ENCODE measurements at places on chromosomes 6 and 20. TPM values are rescaled to one million over a fixed set of nuclear protein-coding genes. Genes with fewer than 3 reads are reported as not detected.

DNA sequence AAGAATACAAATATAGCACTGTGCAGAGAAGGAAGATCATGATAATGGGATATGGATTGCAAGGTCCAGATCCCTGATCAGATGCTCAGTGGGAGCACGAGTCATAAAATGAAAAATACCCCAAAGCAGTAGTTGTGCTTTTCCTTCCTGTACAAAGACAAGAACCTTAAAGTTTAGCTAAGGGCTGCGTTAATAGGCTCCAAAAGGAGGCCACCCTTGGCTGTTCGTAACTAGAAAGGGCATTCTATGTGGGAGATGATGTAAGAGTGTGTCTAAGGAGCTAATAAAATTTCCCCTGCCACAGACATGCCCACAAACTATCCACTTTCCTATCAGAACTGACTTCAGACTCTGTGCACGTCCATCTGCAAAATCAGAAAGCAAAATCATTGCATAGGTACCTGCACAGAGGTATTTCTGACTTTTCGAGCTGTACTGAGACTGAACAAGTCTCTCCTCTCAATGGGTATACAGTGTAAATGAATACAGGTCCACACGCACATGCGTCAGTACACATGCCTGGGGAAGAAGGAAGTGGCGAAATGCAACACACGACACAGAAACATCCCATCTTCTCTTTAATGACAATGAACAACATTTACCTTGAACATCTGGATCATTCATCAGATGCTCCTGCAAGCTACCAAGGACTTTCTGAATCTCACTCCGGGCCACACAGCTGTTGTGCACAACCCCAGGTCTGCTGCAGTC lies 16.9 kb upstream of the ANKRD60 start:
- no peak overlapping the region for H3K4me3 ChIP-seq
- no peak overlapping the region for H3K27ac ChIP-seq
- H3K27me3 ChIP-seq, result no peaks in the 10 kb centered on the region
- no peaks in the 10 kb centered on the region for H3K4me1 ChIP-seq
- DNase-seq, result no peak

DNA sequence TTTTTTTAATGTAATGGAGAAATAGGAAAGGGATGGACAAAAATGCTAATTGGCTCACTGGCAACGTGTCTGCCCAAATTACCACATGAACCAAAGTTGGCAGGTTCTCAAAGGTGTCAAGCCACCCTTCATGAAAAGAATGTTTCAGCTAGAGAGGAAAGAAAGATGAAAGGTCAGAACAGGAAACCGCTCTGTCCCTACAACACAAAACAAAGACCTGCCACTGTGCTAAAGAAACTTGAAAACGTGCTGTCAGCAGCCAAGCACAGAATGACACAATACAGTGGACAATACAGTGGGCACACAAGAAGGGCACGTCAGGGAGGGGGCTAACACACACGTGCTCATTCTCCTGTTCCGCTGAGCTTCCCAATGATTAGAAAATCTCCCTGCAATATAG lies 4.9 kb downstream of the PREP start:
- no peak overlapping the region for H3K4me3 ChIP-seq
- peaks cover 15% of the 10 kb centered on the region for H3K36me3 ChIP-seq
- H3K4me1 ChIP-seq, result peaks cover 26% of the 10 kb centered on the region
- H3K27ac ChIP-seq, result no peak overlapping the region
- no peak for DNase-seq

DNA sequence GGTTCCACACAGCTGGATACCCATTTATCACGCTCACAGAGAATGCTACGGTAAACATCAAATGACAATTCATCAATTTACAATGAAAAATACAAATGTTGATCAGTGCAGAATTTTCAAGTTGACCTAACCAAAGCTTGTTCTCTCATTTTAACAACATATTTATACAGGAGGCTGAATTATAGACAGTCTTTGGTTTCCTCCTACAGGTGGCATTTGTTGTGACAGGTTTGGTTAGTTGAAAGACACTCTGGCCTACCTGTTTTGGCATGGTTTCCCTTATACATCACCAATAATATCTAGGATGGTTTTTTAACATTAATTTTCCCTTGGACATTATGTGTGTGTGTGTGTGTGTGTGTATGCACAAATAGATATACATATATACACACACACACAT lies 642.5 kb upstream of the MMS22L start:
- H3K27me3 ChIP-seq, result no peaks in the 10 kb centered on the region
- no peak for DNase-seq
- no peak overlapping the region for H3K27ac ChIP-seq
- H3K36me3 ChIP-seq, result no peaks in the 10 kb centered on the region

- no peaks in the 10 kb centered on the region for H3K4me1 ChIP-seq
- no peaks in the 10 kb centered on the region for H3K27me3 ChIP-seq
- H3K27ac ChIP-seq, result no peak overlapping the region
- H3K36me3 ChIP-seq, result no peaks in the 10 kb centered on the region
- DNase-seq, result no peak
- H3K4me3 ChIP-seq, result no peak overlapping the region
Observed at GRCh38 chr6:101614774-101615173, 221.3 kb downstream of the GRIK2 start.

DNA sequence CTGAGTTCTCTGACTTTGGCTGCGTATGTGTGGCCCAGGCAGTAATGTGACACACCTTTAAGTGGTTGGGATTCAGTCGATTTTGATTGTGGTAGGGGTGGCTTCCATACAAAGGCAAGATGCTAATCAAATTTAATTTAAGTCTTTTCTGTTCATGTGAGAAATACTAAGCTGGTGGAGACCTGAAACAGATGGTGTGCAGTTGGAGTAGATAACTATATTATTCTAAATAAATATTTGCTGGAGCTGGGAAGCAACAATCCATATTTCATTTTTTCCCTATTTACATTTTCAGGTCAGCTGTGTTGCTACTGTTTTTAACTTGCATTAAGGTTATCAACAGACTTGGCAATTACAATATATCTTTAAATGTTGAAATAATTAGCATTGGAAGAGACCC lies 67.4 kb upstream of the C20orf144 start:
- H3K27ac ChIP-seq, result no peak overlapping the region
- H3K27me3 ChIP-seq, result no peaks in the 10 kb centered on the region
- H3K36me3 ChIP-seq, result no peaks in the 10 kb centered on the region
- H3K4me1 ChIP-seq, result no peaks in the 10 kb centered on the region

DNA sequence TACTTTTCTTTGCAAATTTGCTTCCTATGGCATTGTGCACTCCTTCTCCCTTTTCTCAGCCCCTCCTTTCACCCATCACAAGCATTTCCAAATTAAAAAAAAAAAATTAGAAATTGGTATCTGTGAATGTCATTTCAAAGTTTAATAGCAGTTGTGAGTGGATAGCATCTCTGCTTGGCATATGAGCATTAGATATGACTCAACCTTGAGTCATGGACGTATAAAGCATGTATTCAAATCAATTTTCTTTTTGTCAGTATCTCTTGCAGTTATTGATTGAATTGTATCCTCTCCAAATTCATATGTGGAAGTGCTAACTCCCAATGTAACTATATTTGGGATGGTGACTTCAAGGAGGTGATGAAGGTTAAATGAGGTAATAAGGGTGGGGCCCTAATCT lies 60.1 kb upstream of the MAP3K7 start:
- no peak overlapping the region for H3K4me3 ChIP-seq
- no peaks in the 10 kb centered on the region for H3K27me3 ChIP-seq
- no peaks in the 10 kb centered on the region for H3K4me1 ChIP-seq
- DNase-seq, result no peak
- no peaks in the 10 kb centered on the region for H3K36me3 ChIP-seq

DNA sequence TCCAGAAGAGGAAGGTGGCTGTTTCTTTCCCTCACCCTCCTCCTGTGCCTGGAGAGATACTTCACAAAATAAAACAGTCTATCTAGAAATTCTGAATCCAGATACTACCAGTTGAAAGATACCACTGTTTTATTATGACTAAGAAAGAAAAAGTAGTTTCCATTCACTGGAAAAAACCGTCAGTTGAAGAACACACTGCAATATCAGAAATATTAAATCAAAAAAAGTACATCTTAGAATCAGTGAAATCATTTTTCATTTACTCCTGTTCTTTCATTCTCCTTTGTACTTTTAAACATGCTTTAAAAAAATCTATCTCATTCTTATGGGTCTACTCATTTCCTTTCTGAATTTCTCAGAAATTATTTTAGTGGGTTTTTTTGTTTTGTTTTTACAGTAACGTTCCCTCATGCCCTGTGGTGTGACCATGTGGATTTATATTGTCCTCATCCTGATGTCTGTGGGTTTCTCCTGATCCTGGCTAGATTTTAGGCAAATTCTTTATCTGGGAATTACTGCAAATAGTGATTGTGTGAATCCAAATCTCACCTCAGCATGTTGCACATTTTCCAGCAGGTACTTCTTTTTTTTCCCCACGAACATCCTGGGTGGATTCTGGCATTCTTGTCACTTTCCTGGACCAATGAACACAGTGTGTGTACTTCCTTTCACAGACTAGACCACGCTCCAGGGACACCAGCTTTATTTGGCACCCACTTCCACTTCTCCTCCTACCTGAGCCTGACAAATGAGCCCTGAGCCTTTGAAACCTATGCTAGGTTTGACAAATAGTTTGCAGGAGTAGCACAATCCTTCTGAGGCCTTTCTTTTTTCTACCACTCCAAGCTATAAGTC lies 114.0 kb upstream of the LAMP5 start:
- H3K36me3 ChIP-seq, result no peaks in the 10 kb centered on the region
- H3K27me3 ChIP-seq, result no peaks in the 10 kb centered on the region
- no peak overlapping the region for H3K4me3 ChIP-seq

- no peak for DNase-seq
- H3K27me3 ChIP-seq, result no peaks in the 10 kb centered on the region
- H3K36me3 ChIP-seq, result no peaks in the 10 kb centered on the region
- no peak overlapping the region for H3K4me3 ChIP-seq
- no peaks in the 10 kb centered on the region for H3K4me1 ChIP-seq
- H3K27ac ChIP-seq, result no peak overlapping the region
Observed at GRCh38 chr20:14726591-14726990, 389.2 kb upstream of the FLRT3 start.

GRCh38 chr6:122995921-122996793 lies at the start of gene CLVS2:
Gene CLVS2 (plus strand): TSS chr6:122996235. CDS start chr6:122997778, 1,543 bp downstream.
- H3K27me3 ChIP-seq, result no peaks in the 10 kb centered on the region
- no peak within 1 kb of the TSS for H3K27ac ChIP-seq
- H3K4me1 ChIP-seq, result peaks cover 9% of the 10 kb centered on the region
- DNase-seq, result peak; percentile 85

DNA sequence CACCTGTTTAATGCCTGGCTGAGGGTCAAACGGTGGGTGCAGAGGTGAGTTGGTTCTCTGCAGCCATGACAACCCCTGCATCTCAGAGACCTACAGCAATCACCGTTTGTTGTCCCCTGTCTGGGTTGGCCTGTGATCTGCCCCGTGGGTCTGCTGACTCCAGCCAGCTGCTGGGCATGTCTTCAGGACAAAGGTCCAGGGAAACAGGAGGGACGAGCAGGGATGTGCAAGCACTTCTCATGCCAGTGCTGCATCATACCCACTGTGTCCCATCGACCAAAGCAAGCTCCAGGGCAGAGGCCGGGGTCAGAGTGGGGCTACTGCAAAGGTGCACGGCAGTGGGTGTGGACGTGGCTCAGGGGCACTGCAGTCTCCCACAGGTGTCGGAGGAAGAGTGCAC lies 150.2 kb downstream of the PHACTR3 start:
- no peak for DNase-seq
- H3K4me3 ChIP-seq, result no peak overlapping the region
- H3K27me3 ChIP-seq, result no peaks in the 10 kb centered on the region

DNA sequence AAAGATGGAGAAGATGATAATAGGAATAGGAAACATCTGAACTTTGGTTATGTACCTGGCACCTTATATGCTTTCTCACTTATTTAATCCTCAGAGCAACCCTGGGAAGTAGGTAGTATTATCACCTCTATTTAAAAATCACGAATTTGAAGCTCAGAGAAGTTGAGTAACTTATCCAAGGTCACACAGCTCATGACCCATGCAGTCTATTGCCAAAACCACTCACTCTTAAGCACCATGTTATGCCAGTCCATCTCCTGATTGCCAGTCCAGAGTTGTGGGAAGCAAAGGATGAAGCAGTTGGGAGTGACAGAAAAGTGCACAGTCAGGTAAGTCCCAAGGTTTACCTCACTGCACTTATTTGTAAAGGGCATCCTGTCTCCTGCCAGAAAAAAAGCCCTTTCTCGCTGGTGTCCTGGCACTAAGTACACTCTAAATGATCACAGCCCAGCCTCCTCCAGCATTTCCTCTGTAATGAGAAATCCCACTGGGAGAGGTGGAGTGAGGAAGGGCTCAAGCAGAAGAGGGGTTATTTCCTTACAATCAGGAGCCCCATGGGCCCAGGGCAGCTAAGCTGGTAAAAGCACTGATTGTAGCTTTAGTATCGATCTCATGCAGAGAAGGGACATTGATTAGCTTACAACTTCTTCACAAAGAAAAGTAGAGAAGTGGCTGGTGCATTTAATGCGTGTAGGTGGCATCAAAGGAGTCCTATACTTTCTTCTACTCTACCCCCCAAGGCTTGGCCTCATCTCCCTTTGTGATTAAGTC lies 21.3 kb upstream of the SCGN start:
- no peak for DNase-seq
- no peaks in the 10 kb centered on the region for H3K36me3 ChIP-seq
- H3K4me1 ChIP-seq, result no peaks in the 10 kb centered on the region

DNA sequence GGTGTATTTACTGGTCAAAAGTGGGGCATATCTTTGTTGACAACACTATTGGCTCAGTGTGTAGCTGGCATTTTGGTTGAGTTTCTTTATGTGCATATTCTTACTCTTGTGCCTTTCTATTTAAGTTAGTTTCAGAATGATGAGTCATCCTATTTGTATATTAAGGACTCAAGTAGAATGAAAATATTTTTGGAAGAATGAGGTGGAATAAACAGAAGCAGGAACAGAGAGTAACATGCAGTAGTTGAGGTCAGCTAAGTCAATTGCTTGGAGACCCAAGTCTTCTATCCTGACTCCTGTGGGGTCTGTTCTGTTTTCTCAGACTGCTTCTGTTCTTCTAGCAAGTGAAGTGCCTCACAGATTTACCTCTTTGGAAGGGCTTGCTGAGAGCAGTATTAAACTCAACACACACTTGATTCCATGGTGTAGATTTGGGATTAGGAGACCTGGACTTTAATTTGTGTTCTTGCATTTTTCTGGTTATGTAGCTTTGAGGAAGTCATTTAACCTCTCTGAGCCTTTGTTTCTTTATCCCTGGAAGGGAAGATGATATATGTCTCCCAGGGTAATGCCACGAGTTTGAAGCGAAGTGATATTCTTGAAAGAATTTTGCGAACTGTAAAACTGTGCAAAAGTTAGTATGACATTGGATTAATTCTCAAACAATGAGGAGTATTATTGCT lies 324.3 kb downstream of the QKI start:
- H3K27me3 ChIP-seq, result no peaks in the 10 kb centered on the region
- no peak for DNase-seq
- peaks cover 9% of the 10 kb centered on the region for H3K4me1 ChIP-seq
- no peaks in the 10 kb centered on the region for H3K36me3 ChIP-seq
- peak overlapping the region; percentile 36 for H3K27ac ChIP-seq

The DEFB124 gene
- not detected for total RNA-seq

The TNXB gene
- 113 TPM for total RNA-seq

The C6orf52 gene
- 1.6 TPM for total RNA-seq

The PDE7B gene
- 1.2 TPM for total RNA-seq

The DCBLD1 gene
- 48.1 TPM for total RNA-seq

The COX4I2 gene
- total RNA-seq, result 10.6 TPM
